ENCODE measurements at places on chromosomes 13 and 19.

- DNase-seq = no peak
These were observed 34.6 kb downstream of the MYH14 start for GRCh38 chr19:50238043-50238442.

DNA sequence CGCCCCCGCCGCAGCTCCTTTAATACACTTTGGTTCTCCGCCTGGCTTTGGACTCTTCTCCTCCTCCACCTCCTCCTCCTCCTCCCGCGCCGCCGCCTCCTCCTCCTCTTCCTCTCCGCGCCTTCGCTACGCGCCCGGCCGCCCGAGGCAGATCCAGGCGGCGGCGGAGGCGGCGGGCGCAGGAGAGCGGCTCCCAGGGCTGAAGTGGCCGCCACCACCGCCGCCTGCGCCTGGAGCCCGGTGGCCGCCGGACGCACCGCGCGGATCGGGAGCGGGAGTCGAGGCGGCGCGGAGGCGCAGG lies at the start of gene ZIC2:
ZIC2 (plus strand) TSS at position 50 of the 301 bp plus-strand sequence. CDS start 281 bp downstream, outside the sequence.
- no peak for DNase-seq

- peak; percentile 36 for DNase-seq
These were observed at the start of gene GJB6 for GRCh38 chr13:20231839-20232555. TSS of gene GJB6 (minus strand) at chr13:20232319. CDS start at chr13:20223480, 8,839 bp downstream.

DNA sequence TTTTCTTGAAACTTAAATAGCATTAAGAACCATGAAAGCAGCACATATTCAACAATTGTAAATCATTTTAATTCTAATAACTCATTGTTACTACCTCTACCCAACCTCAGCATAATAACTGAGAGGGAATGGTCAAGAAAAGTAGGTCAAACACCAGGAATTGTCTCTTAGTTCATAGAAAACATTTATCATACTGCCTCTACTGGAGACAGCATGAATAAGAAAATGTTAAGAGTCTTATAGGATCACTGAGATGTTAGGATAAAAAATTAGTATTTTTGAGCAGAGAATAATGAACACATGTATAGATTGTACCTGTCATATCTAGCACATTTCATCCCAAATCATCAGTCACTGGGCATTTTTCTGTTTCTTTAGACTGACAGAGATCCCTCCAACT lies 515.3 kb downstream of the PCDH9 start:
- DNase-seq = no peak

- no peak for DNase-seq
These were observed 9.0 kb downstream of the ZNF808 start for GRCh38 chr19:52536448-52536800.

DNA sequence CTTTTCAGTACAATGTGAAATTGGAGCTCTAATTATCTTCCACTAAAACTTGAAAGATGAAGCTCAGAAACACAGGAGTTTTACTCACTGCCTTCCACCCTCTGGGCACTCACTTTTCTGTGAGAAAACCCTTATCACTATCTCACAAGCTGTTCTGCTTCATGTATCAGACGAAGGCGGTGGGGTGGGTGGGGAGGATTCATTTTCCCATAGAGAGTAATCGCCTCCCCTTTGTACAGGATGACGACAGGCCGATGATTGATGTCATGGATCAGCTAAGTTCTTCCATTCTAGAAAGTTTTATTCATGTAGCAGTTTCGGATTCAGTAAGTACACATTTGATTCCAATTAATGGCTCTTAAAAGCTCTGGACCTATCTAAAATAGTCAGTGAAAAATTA lies 139.9 kb downstream of the ZAR1L start:
- DNase-seq = no peak

DNA sequence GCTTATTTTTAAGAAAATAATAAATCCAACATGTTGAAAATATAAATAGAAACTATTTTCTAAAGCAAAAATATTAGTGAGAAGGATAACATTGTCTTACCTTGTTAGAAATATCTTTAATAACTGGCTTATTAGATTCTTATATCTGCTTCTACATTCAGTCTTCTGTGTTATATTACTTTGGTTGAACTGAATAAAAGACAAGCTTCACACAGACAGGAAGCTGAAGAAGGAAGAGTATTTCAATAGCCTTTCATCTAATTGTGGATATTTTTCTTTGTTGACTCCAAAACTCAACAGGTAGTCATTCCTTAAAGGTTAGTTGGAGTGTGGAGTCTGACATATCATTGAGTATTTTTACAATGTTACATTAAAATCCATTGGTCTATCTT lies 10.9 kb downstream of the SETDB2 start:
- DNase-seq = no peak
